Stimulated activated CD8-positive, alpha-beta memory T cell treated with anti-CD3 and anti-CD28 coated beads, Interleukin-4, amount 100 ng/mL, for 1 hour (primary cell): ENCODE measurements at places on chromosomes 2 and 18.

GRCh38 chr2:233668605-233669260, 3.0 kb upstream of the UGT1A9 start:
- DNase-seq: no peak

- DNase-seq: no peak
Observed at GRCh38 chr2:175143191-175143590, 24.8 kb downstream of the ATF2 start.

DNA sequence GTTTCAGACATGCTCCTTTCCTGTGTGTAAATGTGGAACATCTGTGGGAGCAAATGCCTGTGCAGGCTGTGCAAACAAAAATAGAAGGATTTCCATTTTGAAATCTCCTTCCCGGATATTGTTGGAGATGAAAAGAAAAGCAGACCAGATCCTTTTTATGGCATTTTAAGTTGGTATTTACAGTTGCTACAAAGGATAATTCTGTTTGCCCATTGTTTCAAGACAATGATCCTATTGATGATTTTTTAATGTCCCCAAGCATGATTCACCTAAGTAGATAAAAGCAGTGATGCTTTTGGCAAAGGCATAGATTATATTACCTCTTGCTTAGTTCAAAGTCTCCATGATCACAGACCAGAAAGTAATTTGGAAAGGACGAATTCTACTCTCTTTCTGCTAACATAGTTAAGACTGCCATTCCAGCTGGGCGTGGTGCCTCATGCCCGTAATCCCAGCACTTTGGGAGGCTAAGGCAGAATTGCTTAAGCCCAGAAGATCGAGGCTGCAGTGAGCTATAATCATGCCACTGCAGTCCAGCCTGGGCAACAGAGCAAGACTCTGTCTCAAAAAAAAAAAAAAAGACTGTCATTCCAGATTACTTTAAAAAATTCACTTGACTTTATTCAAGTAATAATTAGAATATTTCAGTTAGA, 209.6 kb upstream of the SLC39A10 start:
- DNase-seq: no peak

DNA sequence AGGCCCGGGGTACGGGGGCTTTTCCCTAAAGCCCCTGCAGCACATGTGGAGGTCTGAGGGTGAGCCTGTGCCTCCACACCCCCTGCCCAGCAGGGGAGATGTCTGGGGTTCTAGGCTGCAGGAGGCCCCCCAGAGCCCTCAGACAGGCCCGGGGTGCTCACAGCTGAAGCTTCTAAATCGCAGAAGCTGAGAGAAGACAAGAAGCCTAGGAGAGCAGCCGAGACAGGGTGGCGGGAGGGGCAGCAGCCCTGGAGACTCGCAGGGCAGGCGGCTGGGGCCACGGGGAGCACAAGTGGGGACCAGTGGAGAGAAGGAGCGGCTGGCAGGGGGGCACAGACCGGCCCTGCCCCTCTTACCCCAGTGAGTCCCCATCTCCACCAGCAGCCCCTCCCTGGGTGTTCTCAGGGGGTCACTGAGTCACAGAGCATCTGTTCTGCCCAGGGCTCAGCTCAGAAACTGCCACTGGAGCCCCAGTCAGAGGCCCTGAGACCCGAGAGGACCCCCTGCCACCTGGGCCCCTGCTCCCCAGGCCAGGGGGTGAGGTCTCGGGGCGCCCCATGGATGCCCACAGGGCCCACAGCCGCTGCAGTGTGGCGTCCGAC, 26.1 kb downstream of the GPC1 start:
- DNase-seq: no peak

DNA sequence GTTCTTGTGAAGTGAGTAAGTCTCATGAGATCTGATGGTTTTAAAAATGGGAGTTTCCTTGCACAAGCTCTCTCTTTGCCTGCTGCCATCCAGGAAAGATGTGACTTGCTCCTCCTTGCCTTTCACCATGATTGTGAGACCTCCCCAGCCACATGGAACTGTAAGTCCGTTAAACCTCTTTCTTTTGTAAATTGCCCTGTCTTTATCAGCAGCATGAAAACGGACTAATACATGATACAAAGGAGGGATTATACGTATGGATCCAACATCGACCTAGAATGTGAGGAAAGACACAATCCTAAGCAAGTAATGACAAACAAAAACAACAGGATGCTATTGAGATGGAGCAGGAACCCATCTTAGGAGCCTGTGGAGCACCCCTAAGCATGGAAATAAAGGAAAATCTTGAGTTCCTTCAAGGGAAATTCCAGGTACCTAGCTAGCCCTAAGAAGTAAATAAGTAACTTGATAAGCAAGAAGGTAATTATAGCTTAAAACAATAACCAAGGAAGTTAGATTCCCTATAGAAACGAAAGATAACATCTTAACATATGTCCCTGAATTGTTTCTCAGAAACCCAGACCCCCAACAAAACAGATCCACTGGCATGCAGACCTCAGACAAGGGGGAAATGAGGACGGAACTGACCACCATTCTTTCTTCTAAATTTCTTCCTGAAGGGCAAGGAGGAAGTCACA, 1.5 kb upstream of the TNFRSF11A start:
- DNase-seq: no peak
